ENCODE measurements at places on chromosomes 2 and 18.

DNA sequence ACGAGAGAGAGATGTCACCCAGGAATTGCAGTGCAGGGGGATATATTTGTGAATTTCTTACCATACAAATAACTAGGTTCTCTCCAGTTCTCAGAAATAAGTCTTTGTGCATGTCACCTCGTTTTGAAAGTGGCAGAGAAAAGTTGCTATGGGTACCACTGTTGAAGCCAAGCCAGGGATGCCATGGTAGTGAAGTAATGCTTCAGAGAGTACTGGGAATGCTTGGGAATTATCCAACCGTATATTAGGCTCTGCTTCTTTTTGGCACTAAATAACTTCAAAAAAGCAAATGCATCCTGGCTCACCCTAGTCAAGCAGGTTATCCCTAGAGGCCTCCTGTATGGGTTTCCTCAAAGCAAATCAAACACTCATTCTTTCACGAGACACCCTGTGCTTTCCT lies 50.7 kb upstream of the DDX18 start:
- no peak for DNase-seq

DNA sequence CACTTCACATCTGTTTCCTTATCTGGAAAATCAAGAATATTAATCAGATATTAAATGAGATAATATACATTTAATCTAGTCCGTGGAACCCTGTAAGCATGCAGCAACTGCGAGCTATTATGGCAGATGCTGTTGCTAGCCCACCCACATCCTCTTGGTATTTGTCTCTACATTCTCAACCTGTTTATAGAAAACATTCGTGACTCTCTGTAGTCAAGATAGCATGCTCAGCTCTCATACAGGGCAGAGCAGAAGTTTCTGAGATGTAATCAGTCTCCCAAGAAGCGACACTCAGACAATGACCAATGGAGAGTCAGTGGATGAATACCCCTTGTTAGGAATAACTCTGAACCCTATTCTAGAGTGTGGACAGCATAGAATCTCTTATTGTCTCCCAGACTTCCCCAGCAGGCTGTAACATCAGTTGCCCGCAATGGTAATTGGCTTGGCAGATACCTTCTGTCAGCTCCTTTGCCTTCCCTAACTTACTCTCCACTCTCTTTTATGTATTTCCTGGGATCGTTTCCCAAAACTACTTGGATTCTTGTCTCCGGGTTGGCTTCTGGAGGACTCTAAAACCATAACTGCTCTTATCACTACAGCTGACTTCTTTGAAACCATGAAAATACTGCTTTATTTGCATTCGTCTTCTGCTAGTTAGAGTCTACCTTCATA lies 400.7 kb upstream of the TNP1 start:
- DNase-seq = no peak

- DNase-seq = no peak
These were observed 96.5 kb downstream of the CCDC93 start for GRCh38 chr2:117917223-117917917.

- DNase-seq = peak; percentile 72
These were observed 8.1 kb downstream of the MBP start for GRCh38 chr18:77124452-77124922.

DNA sequence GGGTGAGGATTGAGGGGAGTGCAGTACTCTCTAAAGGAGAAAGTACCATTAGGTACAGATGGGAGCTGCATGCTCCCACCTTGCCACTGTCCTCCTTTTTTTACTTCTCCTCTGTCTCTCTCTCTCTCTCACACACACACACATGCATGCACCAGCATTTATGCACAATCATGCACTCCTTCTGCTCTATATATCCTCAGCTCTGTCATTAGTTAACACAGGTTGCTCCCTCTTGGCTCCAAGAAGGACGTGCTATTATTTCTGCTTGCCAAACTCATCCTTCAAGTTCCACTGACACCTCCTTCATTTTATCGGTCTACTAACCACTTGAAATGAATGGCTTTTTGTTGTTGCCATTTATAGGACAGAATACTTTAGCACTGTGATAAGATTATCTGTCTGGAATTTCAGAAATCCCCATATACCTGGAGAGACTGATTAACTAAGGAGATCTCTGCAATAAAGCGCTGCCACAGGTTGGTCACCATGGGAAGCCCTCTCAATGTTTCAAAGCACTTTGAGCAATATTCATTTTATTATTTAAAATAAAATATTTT lies 178.5 kb upstream of the TRIB2 start:
- no peak for DNase-seq

DNA sequence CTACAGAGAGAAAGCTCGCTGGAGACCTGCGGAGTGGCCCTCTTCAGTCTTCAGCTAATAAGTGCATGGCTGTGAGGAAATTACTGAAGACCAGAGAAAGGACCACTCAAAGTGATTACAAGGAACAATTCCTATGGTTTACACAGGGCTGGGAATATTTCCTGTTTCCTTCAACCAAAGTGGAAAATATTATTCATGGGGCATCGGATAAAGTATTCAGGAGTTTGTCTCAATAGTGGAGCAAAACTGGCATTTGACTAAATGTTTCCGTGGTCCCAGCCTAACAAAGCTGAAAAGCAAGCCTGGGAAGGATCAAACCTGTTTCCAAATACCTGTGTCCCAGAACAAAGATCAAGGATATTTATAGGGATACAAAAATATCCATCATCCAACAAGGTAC lies 32.0 kb upstream of the CNGA3 start:
- no peak for DNase-seq

DNA sequence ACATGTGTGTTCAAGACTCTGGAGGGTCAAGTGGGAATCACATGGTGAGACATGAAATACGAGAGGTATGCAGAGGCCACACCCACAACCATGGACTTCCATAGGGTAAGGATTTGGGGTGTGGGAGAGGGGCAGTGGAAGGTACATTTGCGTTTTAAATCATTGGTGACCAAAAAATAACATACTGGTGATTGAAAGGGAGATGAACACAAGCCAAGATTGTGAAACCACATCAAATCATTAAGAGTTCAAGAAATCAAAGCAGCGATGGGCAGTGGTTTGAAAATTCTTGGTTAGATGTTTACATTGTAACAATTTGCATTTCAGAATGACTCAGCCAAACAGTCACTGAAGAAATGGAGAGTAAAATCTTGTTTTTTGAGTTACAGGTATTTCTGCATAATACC lies 1.9 kb upstream of the CABYR start:
- DNase-seq = no peak

DNA sequence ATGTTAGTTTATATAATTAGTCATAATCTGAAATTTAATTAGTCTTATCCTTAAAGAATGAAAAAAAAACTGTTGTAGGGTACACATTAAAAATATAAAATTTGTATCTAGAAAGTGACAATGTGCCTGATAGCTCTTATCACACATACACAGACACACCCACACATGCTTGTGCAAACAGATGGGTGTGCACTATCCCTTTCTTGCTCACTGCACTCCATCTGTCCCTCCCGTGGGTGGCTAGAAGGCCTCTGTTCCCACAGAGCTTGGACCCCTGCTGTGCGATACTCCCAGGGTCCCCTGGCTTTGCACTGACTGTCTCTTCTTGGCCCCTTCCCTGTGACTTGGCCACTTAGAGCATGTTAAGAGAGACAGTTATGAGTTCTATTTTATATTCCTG lies 123.9 kb upstream of the ACKR3 start:
- no peak for DNase-seq

DNA sequence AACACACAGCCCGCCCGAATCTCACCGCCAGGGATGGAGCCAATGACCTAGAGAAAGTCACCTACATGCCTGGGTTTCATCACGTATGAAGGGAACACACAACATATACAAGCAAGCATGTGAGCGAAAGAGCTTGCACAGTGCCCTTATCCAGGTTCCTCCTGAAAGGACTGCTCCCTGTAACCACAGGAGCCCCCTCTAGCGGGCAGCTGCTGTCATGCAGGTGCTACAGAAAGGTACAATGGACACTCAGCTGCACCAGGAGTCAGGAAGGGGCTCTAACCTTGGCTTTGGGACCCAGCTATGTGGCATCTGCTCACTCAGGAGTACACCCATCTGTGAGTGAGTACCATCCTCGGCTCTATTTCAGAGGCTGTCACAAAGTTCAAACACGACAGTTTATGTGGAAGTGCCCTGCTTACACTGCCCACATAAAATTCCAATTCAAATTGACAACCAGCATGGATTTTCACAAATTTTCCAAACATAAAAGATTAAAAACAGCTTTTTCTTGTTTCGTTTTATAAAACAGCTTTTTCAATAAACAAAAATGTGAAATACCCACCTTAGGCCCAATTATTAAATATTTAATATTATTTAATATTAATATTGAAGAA lies 3.5 kb downstream of the NDUFA10 start:
- peak; percentile 72 for DNase-seq

- no peak for DNase-seq
These were observed 8.5 kb upstream of the PAX3 start for GRCh38 chr2:222307143-222307756.

DNA sequence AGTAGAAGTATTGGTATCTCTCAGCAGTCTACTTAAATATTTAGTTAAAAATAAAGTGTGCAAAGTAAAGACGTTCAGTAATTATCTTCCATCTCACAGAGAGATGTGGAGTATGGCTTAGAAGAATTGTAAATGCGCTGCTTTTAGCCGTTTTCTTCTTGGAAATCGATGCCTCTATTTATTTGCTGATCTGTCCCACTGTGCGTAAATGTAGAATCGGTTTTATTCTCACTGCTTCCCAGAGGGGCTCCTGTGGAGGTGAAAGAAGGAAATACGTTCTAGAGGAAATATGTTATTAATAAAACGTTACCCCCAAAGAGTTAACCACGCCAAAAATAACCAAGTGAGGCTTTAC lies 1.9 kb downstream of the NPAS2 start:
- no peak for DNase-seq

GRCh38 chr2:18626256-18626668 lies 36.9 kb upstream of the NT5C1B start:
- DNase-seq = no peak

- no peak for DNase-seq
These were observed 150.1 kb downstream of the PTRHD1 start for GRCh38 chr2:24643051-24643450.

GRCh38 chr2:230715201-230715600 lies 2.6 kb downstream of the CAB39 start:
- DNase-seq = no peak

All from activated CD4-positive, alpha-beta T cell treated with anti-CD3 and anti-CD28 coated beads, Interleukin-2, amount 50 U/mL, for 48 hours (primary cell).